Hypothalamus (tissue), 51 donors: ENCODE measurements at places on chromosomes 11 and 22.

- no peak for DNase-seq
These were observed 87.0 kb downstream of the C11orf87 start for GRCh38 chr11:109508943-109509342.

GRCh38 chr11:113189909-113190667 is 124.3 kb upstream of the TTC12 start:
- no peak for DNase-seq

DNA sequence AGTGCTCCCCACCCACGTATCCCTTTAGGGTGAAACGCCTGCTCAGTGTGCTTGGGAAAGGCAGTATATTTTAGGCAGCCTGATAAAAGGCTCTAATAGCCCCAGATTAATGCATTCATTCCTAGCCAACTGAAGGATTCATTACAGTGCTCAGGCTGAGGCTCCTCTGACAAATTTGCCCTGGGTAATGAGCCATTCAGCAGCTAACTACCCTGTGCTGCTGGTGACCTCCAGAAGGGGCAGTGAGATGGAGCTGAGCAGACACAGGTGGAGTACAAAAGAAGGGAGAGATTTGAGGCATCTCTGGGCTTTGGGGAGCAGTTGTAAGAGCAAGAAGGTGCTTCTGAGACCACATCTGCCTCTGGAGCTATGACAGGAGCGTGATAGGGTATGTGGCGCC is 817.0 kb downstream of the NTM start:
- DNase-seq: no peak

- DNase-seq: no peak
These were observed 8.0 kb upstream of the COMT start for GRCh38 chr22:19933341-19934241.

GRCh38 chr22:48270731-48271130 is 1508.3 kb downstream of the TBC1D22A start:
- DNase-seq: no peak

GRCh38 chr11:5928271-5928670 is 13.8 kb upstream of the OR56A3 start:
- DNase-seq: no peak

DNA sequence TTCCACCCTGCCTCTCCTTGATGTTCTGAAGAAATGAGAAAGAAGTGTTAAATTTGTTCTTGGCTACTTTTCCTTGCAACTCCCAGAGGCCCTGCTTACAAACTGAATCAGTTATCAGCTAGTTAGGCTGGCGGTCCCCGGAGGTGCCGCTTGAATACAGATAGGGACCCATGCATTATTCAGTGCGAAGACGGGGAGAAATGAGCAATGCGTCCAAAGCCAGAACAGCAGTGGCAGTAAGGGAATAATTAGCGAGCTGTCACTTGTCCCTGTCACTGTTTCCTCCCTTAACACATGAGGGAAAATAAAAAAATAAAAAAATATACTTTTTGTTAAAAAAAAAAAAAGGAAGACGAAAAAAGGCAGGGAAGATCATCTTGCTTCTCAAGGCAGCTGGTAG is 528.1 kb downstream of the MN1 start:
- DNase-seq: peak; percentile 10
